Endothelial cell of umbilical vein (primary cell): ENCODE measurements at places on chromosomes 11 and 22.

DNA sequence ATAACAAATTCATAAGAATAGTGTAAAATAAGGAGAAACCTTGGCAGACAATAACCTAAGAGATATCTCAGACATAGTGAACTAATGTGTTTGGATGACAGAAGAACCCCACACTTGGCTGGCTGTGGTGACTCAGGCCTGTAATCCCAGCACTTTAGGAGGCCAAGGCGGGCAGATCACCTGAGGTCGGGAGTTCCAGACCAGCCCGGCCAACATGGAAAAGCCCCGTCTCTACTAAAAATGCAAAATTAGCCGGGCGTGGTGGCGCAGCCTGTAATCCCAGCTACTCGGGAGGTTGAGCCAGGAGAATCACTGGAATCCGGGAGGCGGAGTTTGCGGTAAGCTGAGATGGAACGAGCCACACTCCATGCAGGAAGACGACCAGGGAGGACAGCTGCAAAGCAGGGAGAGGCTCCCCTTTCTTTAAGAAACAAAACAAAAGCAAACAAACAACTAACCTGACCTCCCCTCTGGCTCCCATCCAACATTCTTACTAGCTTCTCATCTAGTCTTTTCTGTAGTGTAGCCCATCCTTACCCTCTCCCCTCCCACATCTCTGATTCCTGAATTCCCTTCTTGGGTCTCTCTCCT is 84.2 kb downstream of the ZNF280B start:
- no peak for DNase-seq

DNA sequence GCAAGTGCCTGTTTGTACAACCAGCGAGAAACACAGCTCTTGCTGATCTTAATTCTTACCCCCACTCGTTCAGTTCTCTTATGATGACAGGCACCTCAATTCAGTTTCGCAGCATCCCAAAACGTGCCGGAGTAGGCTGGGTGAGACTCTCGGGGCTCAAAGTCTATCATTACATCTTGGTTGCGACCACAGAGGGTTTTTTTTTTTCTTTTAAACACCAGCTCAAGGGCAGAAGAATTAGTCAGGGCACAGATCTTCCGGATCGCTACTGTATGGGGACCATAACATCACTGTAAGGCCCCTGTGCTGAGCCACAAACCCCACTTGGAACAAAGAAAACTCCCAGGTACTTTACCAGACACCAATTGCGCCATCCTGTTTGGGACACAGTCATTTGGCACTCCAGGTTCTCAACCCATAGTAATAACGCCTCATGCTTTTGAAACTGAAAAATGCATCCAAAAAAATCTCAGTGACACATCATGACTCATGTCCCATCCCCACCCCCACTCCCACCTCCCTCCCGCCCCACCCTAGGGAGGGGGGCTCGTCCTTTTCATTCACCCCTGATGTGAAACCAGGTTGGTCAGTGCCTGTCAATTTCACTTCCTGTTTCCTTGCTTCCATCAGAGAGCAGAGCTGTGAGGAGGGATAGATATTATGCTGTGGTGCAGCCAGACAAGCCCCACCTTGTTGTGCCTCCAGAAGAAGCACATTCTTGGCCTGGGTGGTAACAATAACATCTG is 41.0 kb upstream of the CD5 start:
- no peak for DNase-seq

GRCh38 chr11:44577231-44577830 is 11.9 kb downstream of the CD82 start:
- DNase-seq = no peak

DNA sequence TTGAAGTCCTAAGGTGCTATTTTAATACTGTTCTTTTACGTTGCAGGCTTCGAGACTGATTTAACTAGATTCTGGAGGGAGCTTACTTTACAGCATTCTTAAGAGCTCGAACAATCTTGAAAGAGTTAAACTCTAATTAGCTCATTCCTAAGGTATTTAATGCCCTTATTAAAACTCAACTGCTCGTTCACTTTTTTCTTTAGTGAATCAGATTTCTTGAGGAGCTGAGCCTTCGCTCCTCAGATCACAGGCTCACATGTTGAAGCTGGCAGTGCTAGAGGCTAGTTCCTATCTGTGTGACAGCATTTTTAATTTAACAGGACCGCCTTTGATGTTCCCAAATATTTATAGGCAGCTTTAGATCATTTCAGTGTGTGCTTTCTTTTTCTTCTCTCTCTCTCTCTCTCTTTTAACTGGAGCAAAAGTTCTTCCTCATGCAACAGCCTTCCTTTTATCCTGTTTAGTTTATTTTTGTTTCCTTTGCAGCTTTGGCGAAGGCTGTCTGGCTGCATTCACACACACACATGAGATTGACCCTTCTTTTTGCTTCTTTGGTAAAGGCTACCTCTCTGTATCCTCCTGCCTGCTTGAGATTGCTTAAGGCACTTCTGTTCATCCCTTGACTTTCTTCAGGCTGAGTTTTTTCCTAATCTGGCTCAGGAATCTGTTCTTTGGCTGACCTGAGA is 21.0 kb downstream of the ZNRF3 start:
- DNase-seq = peak; percentile 9

- DNase-seq = no peak
These were observed 35.9 kb downstream of the OSBPL5 start for GRCh38 chr11:3129181-3129590.

- no peak for DNase-seq
These were observed 299.3 kb upstream of the DDI1 start for GRCh38 chr11:103737037-103737622.

DNA sequence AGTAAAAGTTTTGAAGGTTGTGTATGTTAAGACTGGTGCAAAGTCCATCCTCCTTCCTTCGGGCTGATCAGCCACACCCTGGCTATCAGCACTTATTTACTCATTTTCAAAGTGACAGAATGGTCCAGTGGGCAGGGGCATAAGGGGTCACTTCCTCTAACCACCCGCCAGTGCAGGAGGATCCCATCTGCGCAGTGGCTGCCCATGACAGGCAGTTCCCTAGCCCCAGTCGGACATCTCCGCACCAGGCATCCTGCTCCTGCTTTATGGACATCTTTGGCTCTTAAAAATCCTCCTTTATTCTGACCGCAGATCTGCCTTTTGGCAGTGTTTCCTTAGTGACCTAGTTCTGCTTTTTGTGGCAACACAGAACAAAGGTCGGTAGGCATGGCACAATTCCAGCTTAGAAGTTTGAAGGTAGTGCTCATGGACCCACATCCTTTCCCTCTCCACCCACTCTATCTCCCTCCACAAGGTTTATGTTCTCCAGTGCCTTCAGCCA is 55.9 kb downstream of the BMAL1 start:
- DNase-seq = no peak

DNA sequence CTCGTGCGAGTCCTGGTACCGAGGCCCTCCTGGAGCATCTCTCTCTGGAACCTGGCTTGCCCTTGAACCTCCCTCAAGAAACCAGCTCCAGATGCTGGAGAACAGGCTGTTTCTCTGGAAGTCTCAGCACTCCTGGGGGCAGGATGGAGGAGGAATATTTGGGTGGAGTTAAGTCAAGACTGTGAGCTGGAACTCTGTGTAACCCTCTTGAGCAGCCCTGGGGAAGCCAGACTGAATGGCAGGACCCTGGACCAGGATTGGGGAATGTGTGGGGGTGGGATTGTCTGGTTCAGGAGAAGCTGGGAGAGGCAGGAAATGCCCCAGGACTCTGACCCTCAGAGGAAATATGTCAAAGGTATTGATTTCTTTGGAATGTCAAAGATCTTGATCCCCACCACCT is 7.7 kb downstream of the CREB3L1 start:
- no peak for DNase-seq

GRCh38 chr11:69219991-69220390 is 64.3 kb downstream of the SMIM38 start:
- DNase-seq = no peak

DNA sequence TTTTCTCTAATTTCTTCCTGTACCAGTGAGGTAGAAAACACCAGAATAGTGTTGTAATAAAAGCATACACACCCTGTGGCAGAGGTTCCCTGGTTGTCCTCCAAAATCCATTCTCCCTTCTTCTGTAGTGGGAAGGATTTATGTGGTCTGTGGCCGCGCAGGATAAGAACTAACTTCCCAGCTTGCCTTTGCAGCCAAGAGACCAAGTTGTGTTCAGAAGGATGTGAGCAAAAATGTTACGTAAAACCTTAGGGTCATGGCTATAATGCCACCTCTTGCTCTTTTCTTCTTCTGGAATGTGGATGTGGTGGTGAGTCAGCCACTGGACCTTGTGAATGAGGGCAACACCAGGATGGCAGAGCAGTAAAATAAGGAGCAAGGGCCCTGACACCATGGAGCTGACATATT is 28.4 kb downstream of the CCDC90B start:
- DNase-seq = peak; percentile 66

DNA sequence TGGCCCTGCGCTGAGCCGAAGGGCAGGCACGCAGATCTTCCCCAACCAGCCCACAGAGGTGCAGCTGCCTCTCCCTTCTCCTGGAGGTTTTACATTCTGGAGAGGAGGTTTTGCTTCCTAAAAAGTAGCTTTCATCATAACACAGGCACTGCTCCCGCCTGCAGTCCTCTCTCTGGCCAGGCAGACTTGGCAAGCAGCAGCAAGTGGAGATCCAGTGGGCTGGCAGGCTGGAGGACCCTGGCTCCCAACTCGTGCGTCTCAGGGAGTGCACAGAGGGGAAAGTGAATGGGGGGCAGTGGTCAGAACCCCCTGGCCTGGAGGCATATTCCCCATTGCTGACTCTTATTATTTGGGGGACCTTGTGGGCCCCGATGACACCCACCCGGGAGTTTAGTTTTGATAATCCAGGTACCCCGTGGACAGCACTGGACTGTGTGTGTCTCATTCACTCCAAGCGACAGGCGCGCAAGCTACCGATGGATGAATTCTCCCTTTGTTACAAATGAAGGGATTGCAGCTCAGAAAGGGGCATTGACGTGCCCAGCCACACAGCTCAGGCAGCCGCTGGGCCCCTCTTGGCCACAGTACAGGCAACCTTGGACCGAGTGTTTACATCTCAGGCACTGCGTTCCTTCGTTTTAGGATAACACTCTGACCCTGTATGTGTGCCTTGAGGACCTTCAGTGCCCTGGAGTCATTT is 1223.9 kb downstream of the BRD1 start:
- no peak for DNase-seq

DNA sequence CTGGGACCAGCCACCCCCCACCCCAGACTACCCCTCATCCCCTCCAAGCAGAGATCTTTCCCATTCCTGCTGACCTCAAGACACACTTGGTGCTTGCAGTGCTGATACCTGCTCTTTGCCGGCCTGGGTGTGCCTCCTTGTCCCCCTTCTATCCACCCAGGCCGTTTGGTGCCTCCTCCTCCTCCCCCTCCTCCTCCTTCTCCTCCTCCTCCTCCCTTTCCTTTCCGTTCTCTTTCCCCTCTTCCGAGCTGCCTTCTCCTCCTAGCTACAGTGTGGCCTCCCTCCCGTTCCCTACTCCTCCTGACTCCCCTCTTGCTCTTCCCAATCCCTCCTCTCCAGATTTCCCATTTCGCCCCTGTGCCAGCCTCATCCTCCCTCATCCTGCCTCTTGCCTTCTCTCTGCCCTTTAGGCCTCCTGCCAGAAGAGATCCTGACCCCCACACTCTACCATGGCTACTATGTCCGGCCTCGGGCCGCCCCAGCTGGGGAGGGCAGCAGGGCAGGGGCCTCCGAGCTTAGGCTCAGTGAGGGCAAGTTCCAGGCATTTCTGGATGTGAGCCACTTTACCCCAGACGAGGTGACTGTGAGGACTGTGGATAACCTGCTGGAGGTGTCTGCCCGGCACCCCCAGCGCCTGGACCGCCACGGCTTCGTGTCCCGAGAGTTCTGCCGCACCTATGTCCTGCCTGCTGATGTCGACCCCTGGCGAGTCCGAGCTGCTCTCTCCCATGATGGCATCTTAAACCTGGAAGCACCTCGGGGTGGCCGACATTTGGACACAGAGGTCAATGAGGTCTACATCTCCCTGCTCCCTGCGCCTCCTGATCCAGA is 712 bp downstream of the HSPB2 start:
- DNase-seq = no peak

- DNase-seq = no peak
These were observed 9.2 kb upstream of the RBMXL2 start for GRCh38 chr11:7079545-7080135.

- DNase-seq = no peak
These were observed 239.3 kb downstream of the GRIK4 start for GRCh38 chr11:120750647-120751549.

DNA sequence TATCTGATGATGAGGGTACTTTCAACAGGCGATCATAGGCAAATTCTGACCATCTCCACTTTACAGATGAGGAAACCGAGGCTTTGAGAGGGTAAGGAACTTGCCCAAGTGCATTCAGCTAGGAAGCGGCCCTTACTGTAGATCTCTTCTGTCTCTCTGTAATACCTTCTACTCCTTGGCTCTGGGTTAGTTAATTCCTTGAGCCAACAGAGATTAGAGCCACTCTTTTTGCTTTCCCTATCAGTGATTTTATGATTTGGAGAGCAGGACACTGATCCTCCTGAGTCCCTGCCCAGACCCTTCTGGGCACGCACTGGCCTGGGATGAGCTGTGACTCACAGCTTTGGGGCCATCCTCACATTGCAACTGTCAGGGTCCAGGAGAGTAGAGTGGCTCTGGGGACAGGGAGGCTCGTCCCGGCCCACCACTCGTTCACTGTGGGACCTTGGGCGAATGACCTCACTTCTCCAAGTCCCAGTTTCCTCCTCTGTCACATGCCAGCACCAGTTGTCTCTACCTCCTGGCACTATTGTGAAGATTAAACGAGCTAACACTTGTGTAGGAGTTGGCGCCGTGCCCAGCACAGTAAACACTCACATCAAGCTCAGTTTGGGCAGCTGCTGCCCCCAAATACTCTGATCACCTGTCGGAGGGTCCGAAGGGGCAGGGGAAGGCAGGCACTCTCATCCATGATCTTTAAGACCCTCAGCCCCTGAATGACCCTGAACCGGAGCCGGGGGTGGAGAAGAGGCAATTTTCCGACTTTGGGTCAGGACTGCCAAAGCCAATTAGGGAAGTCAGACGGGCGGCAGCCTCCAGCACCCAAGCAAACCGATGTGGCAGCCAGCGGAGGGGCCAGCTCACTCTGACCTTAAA is 235.0 kb downstream of the MIAT start:
- peak; percentile 12 for DNase-seq

DNA sequence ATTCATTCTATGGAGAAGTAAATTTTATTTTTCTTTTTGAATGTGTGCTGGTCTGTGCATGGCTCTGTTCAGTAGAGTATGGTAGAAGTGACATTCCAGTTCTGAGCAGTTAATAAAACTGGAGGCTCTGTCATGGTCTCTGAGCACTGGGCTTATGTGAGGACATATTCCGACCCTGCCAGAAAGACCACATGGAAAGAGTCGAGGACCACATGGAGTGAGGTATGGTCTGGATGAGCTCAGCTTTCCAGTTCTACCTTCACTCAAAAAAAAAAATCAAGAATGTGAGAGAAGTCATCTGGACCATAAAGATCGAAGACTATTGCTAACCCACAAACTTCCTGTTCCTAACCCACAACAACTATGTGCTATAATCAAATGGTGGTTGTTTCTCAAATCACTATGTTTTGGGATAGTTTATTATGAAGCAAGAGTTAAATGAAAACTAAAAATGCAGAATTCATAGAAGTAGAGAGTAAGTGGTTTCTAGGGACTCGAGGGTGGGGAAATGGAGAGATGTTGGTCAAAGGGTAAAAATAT is 534.2 kb upstream of the ANO5 start:
- no peak for DNase-seq
